ENCODE measurements at places on chromosomes 7 and 10.

DNA sequence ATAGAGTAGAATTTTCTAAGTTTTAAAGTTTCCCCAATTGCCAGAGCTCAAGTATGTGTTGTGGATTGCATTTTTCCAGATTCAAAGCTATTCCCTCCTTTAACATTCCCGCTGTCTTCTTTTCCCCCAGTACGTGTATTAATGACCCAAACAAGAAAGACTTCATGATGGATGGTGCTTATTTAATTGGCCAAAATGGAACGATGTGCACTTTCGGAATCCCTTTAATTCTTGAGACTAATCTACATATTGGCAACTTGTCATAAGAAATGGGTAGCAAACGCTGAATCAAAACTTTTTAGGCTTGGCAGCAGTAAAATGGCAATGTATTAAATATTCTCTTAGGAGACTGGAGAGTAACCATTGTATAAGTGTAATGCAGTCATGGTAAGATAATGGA, 753.2 kb downstream of the LRMDA start:
- DNase-seq: no peak

- DNase-seq: no peak
Observed at GRCh38 chr10:8556321-8556720, 501.8 kb downstream of the GATA3 start.

DNA sequence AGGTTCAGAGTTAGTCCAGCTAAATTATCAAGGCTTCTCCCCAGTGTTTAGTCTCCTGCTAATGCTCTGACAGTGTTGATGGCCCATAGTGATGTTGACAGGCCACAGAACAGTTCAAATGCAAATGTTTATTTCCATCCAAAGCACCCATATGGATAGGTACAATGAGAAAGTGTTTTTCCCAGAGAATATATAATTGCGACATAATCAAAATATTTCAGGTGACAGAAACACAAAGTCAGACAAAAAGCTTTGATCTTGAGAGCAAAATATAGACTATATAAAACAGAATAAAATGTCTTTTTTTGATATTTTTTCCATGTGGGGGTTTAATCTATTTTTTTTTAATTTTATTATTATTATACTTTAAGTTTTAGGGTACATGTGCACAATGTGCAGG, 642.3 kb upstream of the SEMA3D start:
- DNase-seq: no peak

GRCh38 chr7:20797462-20798080, 10.9 kb upstream of the SP8 start:
- DNase-seq: no peak

GRCh38 chr10:113047605-113047962, 97.5 kb downstream of the TCF7L2 start:
- no peak for DNase-seq

GRCh38 chr10:87752566-87752965, 65.5 kb downstream of the ATAD1 start:
- no peak for DNase-seq

GRCh38 chr7:121329191-121330052, 622 bp downstream of the WNT16 start:
- DNase-seq: no peak

DNA sequence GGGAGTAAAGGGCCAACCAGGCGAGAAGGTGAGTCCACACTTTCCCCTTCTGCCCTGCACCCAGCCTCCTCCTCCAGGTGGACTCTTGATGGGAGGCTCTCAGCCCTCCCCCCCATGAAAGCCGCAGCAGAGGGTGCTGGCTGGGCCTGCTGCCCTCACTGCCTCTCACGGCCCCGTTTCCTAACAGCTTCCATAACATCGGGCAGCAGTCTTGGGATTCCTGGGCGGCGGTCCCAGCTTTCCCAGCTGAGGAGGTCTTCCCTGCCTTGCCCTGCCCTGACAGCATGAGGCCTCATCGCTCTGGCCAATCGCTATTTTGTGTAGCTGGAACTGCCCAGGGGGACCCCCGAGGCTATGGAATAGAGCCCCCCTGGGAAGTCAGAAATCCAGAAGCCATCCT, 76.3 kb downstream of the COL13A1 start:
- no peak for DNase-seq

- DNase-seq: peak; percentile 28
Observed at GRCh38 chr10:93821051-93821772, 63.5 kb downstream of the LGI1 start.

GRCh38 chr7:68176974-68177373, 1180.3 kb downstream of the TYW1 start:
- DNase-seq: peak; percentile 9

DNA sequence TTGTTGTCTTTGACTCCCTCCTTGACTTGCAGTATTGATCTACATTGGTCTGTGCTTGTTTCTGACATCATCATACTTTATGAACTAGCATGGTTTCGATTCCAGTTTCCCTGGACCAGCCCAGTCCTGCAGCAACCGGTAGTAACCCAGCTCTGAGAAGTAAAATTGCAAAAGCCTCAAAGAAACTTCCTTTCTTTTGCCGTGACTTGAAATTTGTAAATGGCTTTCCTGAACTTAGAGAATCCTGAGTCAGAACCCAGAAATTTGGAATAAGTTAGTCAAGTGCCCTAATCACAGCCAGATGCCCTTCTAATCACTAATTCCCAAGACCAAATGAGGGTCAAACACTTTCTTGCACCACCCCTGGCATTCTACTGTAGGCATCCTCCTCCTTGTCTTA, 15.0 kb downstream of the TAS2R60 start:
- DNase-seq: no peak

DNA sequence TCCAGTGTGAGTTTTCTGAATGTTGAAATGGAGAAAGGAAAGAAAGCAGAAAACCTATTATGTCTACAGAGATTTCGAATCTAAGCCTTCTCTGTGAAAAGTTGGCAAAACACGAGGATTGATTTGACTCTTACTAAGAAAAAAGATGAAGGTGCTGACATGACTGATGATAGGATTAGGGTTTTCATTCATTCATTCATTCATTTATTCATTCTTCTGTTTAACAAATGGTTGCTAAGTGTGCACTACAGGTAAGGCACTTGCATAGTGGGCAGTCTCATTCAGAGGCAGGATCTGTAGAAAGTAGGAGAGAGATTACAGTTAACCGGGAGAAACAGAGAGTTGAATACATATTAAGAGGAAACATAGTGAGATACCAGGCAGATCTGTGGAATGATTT, 137.1 kb downstream of the ZNF365 start:
- DNase-seq: no peak

DNA sequence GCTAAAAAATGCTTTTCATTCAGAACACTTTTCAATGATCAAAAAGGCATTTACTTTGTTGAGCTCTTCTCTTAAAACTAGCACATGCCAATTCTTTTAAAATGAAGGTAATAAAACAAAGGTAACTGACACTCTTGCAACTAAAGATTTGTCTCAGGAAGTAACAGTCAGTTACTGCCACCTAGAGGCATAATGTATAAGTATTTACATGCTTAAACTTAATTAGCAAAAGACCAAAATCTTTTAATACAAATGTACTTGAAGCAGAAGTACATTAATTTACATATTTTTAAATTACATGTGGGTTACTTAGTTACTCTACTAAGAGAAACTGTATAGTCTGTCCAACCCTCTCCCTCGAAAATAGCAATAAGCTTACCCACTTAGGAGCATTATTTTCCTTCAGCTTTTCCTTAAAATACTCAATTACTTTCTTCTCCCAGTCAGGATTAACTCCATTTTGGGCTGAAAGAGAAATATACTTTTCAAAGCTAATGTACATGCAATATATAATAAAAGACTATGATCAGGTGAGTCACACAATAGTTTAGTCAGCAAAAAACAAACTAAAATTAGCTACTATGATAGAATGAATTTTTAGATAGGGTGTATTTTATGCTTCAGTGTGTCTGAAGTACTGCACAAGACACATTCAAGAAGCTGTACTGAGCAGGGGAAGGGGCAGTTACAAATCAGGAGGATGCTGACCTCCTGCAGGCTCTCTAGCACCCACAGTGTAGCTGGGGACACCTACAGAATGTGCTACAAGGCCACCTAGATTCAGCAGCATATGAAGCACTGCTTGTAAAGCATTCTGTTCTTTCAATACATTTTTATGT, 13.0 kb downstream of the MCMBP start:
- no peak for DNase-seq

Measured in non-pigmented ciliary epithelial cell (primary cell).